ENCODE measurements at places on chromosomes 3 and 15. TPM values are rescaled to one million over a fixed set of nuclear protein-coding genes. Genes with fewer than 3 reads are reported as not detected.
A peak's percentile ranks its signal among the peaks of the same experiment; 100 is the strongest.

DNA sequence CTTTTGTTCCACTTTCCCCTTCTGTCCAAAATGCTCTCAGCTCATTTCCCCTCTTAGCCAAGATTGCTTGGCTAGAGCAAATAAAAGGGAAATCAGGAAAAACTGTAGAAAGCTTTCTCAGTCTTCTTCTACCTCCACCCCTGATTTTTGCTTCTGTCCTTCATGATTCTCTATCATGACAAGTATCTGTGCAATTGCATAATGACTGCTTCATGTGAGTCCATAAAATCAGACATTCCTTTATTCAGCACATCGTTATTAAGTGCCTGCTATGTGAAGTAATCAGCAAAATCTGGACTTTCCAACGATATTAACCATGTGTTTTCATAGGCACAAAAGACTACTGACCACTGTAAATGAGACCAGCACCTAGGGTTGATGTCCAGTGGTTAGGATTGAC, 321.5 kb upstream of the CBLB start:
- no peak for DNase-seq

DNA sequence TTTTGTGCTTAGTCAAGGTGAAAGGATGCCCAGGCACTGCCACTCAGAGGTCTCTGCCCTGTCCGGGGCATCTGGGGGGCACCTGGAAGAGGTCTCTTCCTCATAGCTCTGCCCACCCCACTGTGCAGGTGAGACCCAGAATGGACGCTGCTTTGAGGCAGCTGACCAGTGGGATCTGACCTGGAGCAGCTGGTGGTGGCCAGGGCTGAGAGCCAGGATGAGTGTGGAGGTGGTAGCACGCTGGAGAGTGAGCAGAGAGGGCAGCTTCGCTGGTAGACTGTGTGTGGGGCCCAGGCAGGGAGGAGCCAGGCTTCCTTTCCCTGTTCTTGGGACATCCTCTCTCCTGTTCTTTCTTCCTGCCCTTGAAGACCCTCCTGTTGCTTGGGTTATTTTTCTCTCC, 32.2 kb upstream of the PLA2G4E start:
- DNase-seq, result no peak

DNA sequence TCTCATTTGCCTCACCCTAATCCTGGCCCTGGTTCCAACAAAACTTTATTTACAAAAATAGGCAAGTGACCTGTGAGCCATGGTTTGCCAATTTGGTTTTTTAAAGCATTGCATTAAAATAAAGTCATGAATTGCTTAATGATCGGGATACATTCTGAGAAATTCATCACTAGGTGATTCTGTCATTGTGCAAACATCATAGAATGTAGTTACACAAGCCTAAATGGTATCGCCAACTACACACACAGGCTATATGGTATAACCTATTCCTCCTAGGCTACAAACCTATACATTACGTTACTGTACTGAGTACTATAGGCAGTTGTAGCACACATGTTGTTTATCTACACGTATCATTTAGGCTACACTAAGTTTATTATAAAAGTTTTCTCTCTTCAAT, 45.9 kb upstream of the SSR3 start:
- DNase-seq, result no peak

- no peak for DNase-seq
Observed at GRCh38 chr15:94233441-94233840, 2.1 kb downstream of the MCTP2 start.

GRCh38 chr3:15635121-15635661, 33.6 kb downstream of the BTD start:
- DNase-seq, result peak; percentile 89

GRCh38 chr3:16515885-16516420, 2.5 kb upstream of the RFTN1 start:
- DNase-seq, result no peak

DNA sequence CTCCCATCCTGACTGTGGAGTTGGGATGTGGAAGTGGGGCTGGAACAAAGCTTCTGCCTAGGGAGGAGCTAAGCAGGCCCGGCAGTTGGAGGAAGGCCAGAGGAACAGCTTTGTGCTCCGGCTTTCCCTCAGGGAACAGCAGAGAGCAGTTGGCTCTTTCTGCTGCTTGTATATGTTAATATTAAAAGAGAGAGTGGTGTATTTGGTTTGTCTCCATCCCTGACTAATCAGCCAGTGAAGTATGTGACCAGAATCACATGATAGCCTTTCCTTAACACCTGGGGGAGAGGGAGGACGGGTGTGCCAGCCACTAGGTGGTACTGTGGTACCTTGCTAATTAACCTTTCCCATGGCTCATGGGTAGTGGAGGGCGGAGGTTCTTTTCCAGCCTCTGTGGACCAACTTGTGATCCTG, 10.0 kb downstream of the EIF2B5 start:
- DNase-seq, result peak; percentile 39

DNA sequence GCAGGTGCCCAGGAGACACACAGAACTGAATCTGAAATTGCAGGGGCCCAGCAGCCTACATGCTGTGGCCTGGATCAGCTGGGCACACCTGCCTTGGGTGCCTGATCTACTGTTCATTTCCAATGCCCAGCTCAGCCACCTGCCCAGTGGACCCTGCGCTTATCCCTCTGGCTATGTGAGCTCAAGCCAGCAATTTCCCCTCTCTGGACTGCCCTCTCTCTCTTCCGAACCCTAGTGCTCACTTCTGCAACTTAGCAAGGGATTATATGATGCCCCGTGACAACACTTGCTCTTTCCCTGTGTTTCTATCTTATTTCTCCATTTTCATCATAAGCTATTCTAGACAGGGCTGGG, 276.0 kb downstream of the UACA start:
- DNase-seq, result no peak

- DNase-seq, result no peak
Observed at GRCh38 chr15:88472225-88472624, 4.7 kb downstream of the MRPS11 start.

Gene CCK
- not detected for total RNA-seq

Gene TMEM41A
- total RNA-seq, result 16.8 TPM

Gene SLC51A
- total RNA-seq, result not detected

Gene SLC6A20
- total RNA-seq, result not detected

Gene RBPMS2
- 7.6 TPM for total RNA-seq

Measured in endothelial cell of umbilical vein (primary cell).